ENCODE measurements at places on chromosomes 2 and 18.

- peak; percentile 53 for DNase-seq
These were observed 40.7 kb upstream of the TAF1B start for GRCh38 chr2:9802576-9802993.

DNA sequence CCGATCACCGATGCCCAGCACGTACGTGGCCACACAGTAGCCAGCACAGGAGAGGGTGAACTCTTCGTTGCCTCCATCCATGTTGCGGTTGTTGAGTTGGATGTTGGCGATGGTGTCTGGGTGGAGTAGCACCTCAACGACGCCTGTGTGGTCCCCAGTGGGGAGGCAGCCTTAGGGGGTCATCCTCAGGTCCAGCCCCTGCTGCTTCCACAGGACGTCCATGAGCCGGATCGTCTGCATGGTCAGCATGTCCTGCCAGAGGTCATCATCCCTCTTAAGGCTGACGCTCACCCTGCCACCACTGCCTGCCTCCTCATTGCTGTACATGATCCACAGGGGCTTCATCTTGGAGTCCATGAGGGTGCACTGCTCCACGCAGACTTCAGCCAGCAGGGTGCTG, 369.3 kb downstream of the CMPK2 start:
- DNase-seq: no peak

GRCh38 chr18:48136827-48137373, 206.4 kb upstream of the SMAD2 start:
- no peak for DNase-seq

DNA sequence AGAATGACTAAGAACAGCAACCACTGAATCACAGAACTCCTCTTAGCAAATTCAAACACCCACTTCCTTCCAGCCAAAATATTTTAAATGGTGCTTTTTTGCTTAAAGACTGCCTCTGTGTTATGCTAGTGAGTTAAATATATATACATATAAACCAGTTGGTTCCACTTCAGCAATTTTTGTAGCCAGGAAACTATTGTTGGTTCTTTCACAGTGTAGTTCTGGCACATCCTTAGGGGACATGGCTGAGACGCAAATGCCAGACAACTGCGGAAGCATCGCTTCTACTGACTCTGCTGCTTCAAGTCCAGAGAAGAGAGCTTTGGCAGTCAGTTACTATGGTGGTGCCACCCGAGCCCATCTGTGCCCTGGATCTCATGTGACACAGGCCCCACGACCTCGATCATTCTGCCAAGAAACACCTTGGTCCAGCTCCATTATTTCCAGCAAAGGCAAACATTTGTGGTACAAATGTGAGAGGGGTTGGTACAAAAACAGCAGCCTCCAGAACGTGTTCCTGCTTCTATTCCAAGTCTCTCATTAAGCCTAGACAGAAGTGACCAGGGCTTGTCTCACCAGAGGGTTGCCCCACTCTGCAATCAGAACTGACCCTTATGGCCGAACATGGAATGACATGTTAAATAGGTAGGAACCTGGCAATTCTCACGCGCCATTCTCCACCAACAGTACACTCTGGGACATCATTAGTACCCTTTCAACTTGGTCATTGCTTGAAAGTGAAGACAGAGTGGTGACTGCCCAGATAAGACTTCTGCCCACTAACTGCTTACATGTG, 117.8 kb upstream of the NRP2 start:
- no peak for DNase-seq

DNA sequence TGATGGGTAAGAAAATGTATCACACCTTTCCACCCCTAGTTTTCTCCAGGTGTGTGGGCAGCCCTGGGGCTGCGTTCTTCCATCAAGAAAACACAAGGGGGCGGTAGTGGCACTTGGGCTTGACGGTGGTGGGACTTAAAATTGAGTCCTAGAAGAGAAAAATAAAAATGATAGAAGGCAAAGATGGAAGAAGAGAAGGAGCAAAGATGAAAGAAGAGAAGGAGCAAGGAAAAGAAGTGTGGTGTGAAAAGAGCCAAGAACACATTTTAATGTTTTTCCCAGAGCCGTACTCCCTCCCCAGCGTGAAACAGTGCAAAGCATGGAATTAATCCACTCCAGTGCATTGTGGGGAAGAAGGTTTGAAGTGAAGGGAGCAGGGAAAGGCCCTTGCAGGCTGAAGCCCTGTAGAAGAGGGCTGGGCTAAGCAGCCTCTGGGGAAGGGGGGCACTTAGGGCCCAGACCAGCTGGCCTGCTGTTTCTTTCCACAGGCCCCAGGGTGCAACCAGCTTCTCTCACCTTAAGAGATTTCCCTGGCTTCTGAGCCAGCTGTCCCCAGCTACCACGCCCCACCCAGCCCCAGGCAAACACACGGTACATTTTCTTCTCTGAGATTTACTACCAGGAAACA, 256.8 kb downstream of the RNF152 start:
- peak; percentile 39 for DNase-seq

DNA sequence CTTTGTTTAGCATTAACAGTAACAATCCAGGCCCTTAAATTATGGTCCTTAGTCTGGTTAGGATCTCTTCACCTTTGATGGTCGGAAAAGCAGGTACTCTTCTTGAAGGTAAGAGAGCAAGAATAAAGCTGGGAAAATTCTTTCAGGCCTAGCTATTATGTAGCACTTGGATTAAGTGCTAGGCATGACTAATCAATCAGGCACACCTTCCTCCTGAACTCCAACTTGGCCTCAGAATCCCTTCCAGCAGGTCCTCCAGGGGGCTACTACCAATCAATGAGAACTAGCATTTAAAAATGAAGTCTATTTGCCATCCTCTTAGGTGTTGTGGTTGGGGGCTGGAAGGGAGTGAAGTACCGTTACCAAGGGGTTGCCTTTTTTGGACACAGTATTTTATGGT, 3.7 kb downstream of the SMYD1 start:
- DNase-seq: no peak

DNA sequence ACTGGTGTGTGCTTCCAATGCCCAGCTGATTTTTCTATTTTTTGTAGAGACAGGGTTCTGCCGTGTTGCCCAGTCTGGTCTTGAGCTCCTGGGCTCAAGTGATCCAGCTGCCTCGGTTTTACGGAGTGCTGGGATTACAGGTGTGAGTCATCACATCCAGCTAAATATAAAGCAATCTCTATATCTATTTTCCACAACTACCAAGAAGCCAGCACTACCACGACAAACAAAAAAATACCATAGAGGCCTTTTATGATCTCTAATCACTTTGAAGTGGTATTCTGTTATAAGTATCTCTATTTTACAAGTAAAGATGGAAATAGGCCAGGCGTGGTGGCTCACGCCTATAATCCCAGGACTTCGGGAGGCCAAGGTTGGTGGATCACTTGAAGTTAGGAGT, 34.7 kb downstream of the C2orf74 start:
- DNase-seq: no peak

DNA sequence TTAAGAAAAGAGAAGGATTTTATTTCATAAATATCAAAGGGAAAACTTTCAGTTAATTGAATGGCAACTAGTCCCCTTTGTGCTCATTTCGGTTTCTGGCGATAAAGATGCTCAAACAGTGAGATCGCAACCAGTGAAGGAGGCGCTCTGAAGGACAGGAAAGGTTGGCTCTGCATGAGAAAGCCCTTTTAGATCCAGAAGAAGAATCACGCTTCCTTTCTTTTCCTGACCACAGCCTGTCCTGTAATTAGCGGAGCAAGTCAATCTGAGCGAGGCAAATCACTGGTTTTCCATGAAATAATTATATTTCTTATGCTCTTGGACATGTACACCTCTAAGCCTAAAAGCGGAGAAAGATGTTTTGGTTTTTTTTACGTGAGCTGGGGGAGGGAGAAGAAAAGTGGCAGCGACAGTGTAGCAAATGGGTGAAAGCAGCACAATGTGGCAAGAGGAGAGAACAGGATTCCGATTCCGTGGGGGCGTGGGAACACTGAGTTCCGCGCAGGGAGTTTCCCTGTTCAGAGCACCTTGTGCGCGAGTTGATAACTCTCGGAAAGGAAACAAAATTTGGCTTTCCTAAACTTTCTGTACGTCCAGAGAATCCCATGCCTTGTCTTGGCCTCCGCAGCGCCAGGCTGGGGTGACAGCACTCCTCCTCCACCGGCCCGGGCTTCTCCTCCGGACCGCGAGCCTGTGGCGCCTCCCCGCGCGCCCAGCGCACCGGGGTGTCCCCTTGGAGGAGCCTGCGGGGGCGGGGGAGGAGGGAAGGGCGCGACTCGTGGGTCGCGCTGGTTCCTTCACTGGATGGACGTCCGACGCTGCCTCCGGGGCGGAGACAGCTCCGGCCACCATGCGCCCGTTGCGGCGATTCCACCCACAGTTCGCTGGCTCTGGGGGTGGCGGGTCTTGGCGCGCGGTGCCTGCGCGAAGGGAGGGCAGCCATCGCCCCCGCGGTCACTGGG, 620 bp upstream of the SLC9A2 start:
- no peak for DNase-seq

- no peak for DNase-seq
These were observed 187.5 kb upstream of the CYRIA start for GRCh38 chr2:16853088-16853487.

- no peak for DNase-seq
These were observed 30.2 kb upstream of the ROCK1 start for GRCh38 chr18:21141668-21142422.

DNA sequence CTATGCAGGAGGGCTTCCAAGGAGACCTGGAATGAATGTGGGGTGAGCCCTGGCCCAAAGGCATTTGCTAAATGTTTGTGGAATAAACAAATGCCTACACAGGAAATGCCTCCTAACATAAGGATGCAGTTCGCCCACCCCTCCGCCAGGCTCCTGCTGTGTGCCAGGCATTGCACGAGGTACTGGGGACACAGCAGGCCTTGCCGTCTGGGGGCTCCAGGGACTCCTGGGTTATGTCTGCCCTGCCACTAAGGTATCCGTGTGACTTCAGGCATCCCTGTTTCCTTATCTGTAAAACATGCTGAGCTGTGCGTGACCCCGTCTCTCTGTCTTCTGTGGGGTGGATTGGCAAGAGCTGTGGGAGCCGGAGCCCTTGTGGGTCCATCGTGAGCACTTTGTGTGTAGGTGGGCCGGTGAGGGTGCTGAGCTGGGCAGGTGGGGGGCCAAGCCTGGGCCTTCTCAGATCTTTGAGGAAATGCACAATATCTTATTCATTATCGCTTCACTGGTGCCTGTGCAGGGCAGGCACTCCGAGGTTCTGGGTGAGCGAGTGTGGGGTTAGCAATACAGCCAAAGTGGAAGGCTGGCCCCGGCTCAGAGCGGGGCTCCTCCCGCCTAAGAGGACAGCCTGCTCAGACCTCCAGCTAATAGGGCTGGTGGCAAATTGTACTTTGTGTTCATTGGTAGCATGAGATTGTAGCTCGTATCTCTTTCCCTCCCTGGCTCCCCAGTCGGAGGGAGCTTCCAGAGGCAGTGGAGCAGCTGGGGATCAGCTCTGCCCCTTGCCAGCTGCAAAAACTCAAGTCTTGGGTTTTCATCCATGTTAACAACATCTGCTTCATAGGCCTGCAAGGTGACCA, 126.8 kb downstream of the GLI2 start:
- no peak for DNase-seq

DNA sequence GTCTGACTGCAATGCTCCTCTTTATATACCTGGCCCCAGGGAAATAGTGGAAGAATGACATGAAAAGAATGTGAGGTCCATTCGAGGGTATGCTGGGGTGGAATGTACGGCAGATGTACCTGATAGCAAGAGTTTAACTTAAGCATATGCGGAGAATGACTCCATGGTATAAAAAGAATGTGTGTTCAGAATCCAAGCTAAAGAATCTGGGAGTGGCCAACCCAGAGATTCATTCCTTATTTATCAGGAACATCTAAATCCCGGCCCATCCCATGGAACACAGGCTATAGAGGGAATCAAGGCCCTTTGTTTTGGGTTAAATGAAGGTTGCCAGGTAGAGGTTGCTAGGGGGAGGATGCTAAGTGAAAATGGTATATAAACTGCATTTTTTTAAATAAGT, 150.0 kb downstream of the ZNF385B start:
- no peak for DNase-seq
